ENCODE measurements at places on chromosomes 4 and X. TPM values are rescaled to one million over a fixed set of nuclear protein-coding genes. Genes with fewer than 3 reads are reported as not detected.

Gene OCRL
- 14.4 TPM for polyA plus RNA-seq

Gene BST1
- polyA plus RNA-seq, result 4.1 TPM

Gene SORCS2
- 14.8 TPM for polyA plus RNA-seq

Gene CCNI
- polyA plus RNA-seq, result 266 TPM

Gene CXCL6
- not detected for polyA plus RNA-seq

Gene PAGE3
- polyA plus RNA-seq, result not detected

Gene PARM1
- polyA plus RNA-seq, result 79.9 TPM

Gene MAGEB2
- polyA plus RNA-seq, result not detected

Gene HEPH
- 15.2 TPM for polyA plus RNA-seq

Gene WDR17
- polyA plus RNA-seq, result 1.0 TPM

Gene CNGA1
- polyA plus RNA-seq, result 0.75 TPM

Gene CLDN2
- 1.3 TPM for polyA plus RNA-seq

Gene RCHY1
- 28.9 TPM for polyA plus RNA-seq

Gene ODAPH
- polyA plus RNA-seq, result not detected

Data from muscle of back (tissue), 13 donors.